ENCODE measurements at places on chromosomes 13 and 19.

GRCh38 chr19:21603431-21604231, 98.2 kb downstream of the ZNF429 start:
- DNase-seq = no peak

DNA sequence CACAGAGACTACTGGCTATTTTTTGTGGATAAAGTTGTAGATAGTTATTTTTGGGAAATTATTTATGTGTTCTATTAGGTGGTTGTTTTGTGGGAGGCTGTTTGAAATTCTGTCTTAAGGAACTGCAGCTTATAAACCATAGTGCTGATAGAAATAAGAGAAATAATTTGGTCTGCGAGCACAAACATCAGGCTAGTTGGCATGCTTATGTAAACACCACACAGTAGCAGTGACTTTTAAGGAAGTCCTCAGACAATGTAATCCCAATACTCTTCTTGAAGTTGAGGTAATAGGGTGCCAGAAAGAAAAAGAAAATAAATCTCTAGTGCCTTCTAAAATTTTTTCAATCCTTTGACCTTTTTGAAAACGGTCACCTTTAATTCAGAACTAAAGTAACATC, 23.9 kb downstream of the KL start:
- DNase-seq = no peak

- no peak for DNase-seq
Measured at GRCh38 chr19:18160493-18160970, 7.6 kb downstream of the PIK3R2 start.

GRCh38 chr19:38317104-38317612, 1.4 kb upstream of the YIF1B start:
- DNase-seq = no peak

DNA sequence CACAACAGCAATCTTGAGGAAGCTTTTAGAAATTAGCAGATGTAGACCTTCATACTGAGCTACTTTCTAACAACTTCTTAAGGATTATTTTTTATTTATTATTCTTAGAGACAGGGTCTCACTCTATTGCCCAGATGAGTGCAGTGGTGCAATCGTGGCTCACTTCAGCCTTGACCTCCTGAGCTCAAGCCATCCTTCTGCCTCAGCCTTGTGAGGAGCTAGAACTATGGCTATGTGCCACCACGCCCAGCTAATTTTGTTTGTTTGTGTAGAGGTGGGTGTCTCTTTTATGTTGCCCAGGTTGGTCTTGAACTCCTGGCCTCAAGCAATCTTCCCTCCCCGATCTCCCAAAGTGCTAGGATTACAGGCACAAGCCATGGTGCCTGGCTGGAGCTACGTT, 200.6 kb downstream of the TSHZ3 start:
- no peak for DNase-seq

DNA sequence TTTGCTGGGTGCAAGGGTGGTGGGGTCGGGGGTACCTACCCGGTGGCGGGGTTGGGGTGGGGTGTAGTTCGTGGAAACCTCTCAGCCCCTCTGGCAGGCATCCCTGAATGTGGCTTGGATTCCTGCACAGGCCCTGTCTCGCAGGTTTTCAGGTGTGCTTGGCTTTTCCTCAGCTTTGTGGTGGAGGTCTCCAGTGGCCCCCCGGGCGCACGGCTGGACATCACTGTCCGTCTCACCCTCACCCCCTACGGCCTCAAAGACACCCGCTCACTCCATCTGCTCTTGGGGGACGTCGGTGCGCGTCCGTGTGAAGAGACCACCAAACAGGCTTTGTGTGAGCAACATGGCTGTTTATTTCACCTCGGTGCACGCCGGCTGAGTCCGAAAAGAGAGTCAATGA, 44.3 kb downstream of the ZNF146 start:
- no peak for DNase-seq

DNA sequence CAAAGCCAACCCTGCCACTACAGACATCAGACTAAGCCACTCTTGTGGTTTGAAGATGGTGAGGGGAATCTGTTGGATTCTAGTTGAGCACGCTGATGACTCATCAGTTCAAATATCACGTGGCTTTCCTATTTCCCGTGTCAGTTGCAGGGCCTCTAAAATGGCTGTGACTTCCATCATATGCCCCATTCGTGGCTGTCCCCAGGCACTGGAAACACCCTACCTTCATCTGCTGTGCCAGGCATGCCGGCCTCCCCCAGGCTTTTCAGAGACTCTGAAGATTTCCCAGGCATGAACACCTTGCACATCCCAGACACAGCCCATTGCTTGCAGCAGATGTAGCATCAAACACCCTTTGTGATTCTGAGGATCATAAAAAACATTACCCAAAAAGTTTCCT, 659.9 kb downstream of the UQCRFS1 start:
- DNase-seq = no peak

- DNase-seq = no peak
Measured at GRCh38 chr13:84098273-84098672, 216.0 kb upstream of the SLITRK1 start.

DNA sequence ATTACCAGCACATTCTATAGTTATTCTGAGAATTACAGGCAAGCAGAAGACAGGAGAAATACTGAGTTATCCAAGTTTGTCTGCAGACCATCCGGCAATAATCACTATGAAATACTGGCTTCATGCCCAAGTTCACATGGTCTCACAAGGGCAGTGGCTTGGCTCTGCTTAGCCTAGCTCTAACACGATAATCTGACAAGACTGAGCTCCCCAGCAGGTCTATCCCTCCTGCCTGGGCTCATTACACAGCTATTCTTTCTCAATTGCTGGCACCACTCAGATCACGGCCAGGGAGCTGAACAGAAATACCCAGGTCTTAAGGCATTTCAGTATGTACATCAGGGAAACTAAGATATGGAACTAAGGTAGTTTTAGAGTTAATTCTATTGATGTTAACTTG, 361.6 kb upstream of the PCDH20 start:
- no peak for DNase-seq

- no peak for DNase-seq
Measured at GRCh38 chr19:48461651-48461981, 6.2 kb downstream of the KCNJ14 start.

- DNase-seq = no peak
Measured at GRCh38 chr19:36030264-36031148, 2.2 kb downstream of the CLIP3 start.

DNA sequence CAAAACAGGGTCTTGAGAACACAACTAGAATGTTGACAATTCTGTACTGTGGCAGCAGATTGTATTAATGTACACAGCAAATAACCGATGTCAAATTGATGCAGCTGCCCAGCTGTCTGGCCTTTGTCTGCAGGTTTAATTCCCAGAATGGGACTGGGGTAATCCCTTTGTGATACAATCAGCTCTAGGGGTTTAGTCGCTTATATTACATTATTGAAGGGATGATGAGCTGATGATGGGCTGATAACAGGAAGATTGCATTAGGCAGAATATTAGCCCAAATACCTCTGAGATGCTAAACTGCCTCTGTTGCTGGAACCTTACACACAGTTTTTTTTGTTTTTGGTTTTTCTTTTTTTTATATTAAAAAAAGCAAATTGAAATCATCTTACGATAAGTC, 265.0 kb downstream of the RBM26 start:
- no peak for DNase-seq

DNA sequence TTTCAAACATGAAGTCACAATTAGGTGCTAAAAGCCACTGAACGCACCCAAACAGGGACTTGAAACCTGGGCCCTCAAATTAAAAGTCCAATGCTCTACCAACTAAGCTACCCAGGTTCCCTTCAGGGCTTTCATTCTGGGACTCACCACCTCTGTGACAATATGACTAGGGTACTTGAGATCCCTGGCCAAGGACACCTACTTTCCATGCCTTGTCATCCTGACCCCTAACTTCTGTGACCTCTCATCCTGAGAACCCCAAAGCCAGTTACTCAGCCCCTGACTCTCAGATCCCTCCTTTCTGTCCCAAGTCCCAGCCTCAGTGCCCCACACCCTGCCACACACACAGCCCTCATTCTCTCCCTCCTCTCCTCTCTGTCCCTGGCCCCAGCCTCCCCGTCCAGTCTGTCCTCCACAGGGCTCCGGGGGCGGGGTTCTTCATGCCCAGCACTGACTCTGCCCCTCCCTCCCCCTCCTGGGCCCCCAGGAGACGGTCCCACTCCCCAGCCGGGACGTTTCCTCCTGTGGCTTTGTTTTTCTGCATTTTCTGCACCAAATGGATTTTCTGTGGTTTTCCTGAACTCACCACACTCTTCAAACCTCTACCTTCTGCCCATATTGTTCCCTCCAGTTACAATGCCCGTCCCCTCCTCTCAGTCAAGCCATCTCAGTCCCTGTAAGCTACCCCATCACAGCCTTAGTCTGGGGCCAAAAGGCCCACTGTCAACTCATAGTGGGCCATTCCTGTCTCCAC, 7.0 kb downstream of the RCN3 start:
- no peak for DNase-seq

DNA sequence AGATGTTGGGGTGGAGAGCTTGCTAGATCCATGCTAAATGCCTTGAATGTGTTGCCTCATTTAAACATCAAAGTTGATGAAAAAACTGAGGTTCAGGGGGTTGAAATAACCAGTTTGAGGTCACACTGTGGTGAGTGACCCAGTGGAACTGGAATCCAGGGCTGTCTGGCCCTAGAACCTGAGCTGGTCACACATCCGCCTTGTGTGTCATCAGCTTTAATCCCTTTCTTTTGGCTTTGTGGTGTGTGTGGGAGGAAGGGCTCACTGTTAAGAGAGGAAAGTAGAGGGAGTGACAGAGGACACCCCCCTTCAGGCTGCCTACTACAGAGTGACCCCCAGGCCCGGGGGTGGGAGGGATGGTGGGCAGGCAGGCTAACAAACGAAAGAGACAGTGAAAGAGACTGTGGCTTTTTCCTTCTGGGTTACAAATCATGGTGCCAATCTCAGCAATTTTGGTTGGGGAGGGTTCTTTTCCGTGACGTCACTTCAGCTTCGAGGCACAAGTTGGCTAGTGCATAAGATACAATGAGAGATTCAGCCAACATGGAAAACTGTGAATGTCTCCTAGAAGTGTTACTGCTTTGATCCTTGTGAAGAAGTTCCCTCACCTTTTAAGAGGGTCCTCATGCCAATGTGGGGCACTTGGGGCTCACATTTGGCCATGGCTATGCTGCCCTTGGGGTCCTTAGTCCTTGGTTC, 164.9 kb downstream of the DLEU7 start:
- no peak for DNase-seq

DNA sequence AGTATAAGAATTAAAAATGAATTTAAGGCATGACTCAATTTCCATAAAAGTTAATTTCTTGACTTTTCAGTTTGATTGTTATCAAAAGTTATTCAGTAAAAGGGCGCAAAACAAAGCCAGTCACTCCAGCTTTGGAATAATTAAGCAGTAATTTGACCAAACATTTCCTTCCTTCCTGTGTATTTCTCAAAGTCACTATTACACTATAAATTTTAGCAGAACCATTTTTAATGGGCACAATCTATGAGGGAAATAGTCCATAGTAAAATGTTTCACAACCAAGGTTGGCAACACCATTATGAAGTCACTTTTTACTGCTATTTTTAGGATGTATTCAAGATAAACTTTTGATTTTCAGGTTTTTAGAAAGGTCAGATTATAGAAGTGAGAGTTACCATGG, 91.0 kb downstream of the DACH1 start:
- no peak for DNase-seq

DNA sequence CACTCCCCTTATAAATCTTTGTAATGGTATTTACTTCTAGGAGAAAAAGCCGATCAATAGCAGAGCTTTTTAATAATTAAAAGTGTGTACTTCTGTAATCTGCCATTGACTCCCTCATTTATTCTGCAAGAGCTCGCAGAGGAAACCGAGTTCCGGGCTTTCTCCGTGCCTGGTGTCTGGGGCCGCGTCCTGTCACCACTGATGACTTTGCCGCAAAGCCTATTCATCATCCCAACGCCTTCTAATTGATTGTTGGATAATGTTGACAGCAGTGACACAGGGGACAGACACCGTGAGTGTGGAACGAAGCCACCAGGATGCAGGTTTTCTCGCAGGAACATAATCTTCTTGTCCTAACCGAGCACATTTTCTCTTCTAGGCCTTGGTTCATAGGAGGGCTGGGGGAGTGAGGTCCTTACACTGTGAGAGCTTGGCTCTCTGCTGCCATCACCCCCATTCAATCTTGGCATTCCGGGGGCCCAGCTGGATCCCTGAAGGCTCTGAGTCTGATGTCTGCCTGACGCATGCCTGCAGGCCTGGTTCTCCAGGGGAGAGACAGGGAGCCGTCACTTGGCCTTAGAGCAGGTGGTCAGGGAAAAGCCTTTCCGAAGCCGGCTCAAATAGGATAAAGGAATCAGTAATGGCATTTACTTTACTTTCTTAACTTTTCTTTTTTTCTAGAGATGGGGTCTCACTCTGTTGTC, 110.3 kb downstream of the KDM4B start:
- no peak for DNase-seq

GRCh38 chr13:72505376-72505775, 222.1 kb downstream of the MZT1 start:
- DNase-seq = no peak

DNA sequence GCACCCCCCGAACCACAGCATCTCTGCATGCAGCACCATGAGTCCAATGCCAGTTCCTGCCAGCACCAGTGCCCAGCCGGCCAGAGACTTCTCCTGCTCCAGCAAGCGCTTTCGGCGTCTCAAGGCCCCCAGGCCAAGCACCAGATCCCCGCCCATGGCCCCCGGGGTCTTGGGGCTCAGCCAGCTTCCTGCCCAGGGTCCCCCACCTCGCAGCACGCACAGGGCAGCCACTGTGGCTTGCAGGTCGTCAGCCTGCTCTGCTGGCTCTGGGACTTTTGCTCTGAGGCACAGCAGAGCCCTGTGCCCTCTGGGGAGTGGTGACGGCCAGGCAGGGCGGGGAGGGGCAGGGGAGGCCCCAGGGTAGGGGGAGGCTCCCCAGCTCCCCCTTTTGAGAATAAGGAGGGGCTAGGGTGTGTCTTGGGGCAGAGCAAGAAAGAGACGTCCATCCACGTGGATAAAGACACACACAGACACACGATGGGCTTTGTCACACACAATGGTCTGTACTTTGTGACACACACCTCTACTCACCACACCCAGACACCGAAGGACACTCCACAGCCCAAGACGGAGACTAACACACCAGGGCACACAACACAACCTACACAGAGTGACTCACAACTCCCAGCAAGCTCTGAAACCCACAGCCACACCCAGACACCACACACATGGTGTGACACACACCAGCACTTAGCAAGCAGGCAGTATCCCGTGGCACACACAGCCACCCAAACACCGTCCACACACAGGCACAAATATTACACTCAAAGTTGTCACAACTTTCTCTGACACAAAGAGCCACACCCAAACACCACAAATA, at the start of gene KCNN4:
Gene KCNN4, minus strand, starts transcription at position 268 of the 820 bp plus-strand sequence. Its CDS starts 112 bp downstream, at position 156.
- DNase-seq = no peak

- no peak for DNase-seq
Measured at GRCh38 chr19:31627620-31628365, 278.6 kb upstream of the TSHZ3 start.

- DNase-seq = no peak
Measured at GRCh38 chr13:56530096-56530495, 610.6 kb upstream of the PRR20A start.

GRCh38 chr13:43877766-43878165, 1.8 kb downstream of the CCDC122 start:
- DNase-seq = no peak

- DNase-seq = no peak
Measured at GRCh38 chr19:14772995-14773394, 5.4 kb downstream of the ADGRE2 start.

GRCh38 chr19:17454576-17455071, 6.1 kb downstream of the NXNL1 start:
- DNase-seq = no peak

- no peak for DNase-seq
Measured at GRCh38 chr13:48539550-48539949, 6.7 kb upstream of the RCBTB2 start.

- no peak for DNase-seq
Measured at GRCh38 chr13:94917824-94918223, 205.5 kb upstream of the SOX21 start.

GRCh38 chr13:87084192-87084591, 587.0 kb upstream of the SLITRK5 start:
- no peak for DNase-seq
